Lower leg skin (tissue), 4 donors: ENCODE measurements at places on chromosomes 7 and 10.

GRCh38 chr10:29479981-29480954, 154.5 kb downstream of the SVIL start:
- DNase-seq = no peak

- no peak for DNase-seq
Observed at GRCh38 chr7:9264395-9264794, 831.0 kb downstream of the NXPH1 start.

DNA sequence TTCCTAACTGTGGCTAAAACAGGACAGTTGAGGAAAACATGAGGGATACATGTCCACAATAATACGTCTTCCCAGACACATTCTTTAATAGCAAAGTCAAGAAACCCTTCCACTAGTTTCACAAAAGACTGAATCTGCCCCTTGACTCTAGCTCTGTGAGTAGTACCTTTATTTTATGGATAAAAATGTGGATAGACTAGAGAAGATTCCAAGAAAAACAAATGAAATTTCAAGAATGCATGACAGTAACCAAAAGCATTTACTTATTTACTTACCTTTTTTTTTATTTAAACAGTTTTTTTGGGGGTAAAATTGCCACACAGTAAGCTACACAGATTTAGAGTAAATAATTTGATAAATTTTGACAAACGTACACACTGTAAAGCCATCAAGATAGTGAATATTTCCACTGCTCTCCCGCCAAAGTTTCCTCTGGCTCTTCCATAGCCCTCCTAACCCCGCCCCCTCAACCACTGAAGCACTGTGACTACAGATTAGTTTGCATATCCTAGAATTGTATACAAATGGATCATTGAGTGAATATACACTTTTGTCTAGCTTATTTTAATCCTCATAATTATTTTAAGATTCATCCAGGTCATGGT, 420.4 kb upstream of the ZMIZ1 start:
- no peak for DNase-seq

GRCh38 chr7:684416-684815, 42.1 kb upstream of the DNAAF5 start:
- DNase-seq = no peak

DNA sequence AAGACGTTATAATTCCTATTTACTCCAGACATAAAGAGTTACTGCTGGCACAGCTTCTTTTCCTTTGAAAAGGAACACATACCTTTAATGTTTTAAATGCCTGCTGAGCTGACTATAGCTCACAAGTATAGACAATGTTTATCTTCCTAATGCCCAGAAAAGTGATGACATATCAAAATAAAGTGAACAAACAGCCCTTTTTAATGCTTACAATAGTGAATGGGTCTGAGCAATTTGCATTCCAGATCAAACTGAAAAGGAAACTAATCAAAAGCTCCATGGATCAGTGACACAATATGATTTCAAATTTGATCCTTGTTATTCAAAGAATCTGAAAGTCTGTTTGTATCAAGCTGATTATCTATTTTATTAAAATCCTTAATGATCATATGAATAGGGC, 233.6 kb upstream of the SEMA3E start:
- DNase-seq = no peak
